Vagina (tissue), 2 donors: ENCODE measurements at places on chromosomes 5 and 9.

DNA sequence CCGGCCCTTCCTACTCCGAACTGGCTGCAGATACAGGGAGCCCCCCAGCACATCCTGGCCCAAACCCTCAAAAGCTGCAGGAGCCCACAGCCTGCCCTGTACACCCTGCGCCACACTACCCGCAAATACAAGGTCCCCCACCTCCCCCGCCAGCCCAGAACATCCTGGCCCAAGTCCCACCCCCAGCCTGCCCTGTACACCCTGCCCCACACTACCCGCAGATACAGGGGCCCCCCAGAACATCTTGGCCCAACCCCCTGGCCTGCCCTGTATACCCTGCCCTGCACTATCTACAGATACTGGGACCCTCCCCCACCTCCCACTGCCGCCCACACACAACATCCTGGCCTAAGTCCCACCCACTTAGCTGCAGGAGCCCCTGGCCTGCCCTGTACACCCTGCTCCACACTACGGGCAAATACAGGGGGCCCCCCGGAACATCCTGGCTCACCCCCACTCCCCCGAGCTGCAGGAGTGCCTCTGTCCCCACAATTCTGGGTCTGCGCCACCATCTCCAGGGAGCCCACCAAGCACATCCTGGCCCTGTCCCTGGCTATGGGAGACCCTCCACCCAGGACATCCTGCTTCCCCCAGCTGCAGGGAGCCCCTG is 8.3 kb downstream of the LPCAT1 start:
- DNase-seq = peak; percentile 58

- DNase-seq = no peak
Measured at GRCh38 chr5:138138949-138139780, at the start of gene NME5. Gene NME5 (minus strand): TSS chr5:138139428. CDS start chr5:138138780, 648 bp downstream.

DNA sequence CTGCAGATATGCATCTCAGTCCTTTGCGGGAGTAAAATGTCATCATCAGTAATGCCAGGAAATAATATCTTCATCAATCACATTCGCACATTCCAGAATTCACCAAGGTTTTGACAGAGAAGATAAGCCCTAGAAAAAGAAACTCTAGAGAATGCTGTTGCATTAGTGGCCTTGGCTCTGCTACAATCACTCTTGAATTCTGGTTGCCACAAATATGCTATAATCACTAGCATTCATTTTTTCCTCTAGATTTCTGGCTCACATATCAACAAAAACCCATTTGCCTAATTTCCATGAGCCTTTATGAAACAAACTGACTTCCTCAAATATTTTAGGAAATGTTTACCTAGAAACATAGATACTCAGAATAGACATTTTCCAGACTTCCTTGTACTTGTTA is 653.4 kb downstream of the ANXA1 start:
- no peak for DNase-seq

DNA sequence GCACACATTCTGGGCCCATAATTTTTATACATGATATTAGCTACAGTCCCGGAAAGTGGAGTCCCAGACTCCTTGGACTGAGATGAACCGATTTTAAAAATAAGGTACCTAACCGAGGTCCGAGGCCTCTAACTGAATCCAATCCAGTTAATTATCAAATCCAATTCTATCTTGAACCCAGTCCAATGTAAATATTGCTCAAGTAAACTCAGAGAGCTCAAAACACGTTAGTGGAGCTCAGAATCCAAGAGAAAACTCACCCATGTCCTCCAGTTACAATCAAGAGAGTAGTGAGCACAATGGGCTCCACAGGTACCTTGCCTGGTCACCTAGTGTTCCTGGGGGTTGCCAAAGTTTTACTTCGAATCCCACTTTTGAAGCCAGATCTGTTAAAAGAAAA is 37.9 kb upstream of the DIRAS2 start:
- no peak for DNase-seq

- no peak for DNase-seq
Measured at GRCh38 chr9:135736272-135736978, 34.4 kb downstream of the KCNT1 start.

- no peak for DNase-seq
Measured at GRCh38 chr9:112532427-112532826, 45.8 kb downstream of the KIAA1958 start.

DNA sequence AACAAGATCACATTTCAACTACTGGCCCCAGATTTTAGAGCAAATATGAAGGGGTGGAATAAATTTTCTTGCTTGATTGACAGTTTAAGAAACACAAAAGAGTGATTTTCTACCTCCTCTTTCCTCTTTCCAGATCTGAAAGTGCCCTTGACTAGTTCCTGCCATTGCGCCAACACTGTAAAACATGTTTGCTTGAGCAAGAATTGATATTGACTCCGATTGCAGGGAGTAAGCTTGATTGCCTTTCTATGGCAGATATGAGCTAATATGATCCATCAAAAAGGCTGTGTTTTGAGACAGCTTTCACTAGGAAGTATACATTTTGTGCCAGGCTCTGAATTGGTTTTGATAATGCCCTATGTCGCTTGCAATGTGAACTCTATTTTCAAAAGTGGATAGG is 508.8 kb downstream of the SEMA5A start:
- no peak for DNase-seq

DNA sequence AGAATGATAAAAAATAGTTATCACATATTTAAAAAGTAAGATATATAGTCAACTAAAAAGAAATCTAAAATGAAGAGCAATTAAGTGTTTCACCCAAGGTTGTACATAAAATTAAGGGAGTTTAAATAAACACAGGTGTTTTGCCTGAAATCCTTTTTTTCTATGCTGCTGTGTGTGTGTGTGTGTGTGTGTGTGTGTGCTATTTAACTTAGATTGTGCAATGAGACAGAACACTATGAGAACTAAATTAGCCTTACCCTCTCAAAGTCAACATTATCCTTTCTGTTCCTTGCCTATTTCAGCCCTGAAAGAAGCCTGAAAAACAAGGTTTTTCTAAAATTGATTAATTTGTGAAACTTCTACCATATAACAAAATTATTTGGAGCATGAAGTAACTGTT is 516.2 kb downstream of the ELAVL2 start:
- no peak for DNase-seq

DNA sequence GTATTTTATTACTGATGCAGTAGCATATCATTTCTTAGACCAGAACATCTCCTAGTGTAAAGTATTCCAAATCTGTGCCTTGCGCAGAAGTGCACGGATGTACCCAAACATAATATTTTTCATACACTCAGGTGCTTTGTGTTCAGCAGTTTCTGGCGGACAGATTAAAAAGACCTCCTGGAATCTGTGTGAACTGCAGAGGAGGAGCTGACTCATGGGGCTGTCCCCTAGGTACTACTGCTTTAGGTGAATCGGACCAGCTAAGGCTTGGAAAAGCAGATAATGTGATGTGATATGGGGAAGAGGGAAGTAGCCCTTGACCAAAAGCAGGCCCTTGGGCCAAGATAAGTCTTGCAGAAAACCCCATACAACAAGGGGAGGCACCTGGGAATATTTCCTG is 310.1 kb downstream of the PLK2 start:
- no peak for DNase-seq

DNA sequence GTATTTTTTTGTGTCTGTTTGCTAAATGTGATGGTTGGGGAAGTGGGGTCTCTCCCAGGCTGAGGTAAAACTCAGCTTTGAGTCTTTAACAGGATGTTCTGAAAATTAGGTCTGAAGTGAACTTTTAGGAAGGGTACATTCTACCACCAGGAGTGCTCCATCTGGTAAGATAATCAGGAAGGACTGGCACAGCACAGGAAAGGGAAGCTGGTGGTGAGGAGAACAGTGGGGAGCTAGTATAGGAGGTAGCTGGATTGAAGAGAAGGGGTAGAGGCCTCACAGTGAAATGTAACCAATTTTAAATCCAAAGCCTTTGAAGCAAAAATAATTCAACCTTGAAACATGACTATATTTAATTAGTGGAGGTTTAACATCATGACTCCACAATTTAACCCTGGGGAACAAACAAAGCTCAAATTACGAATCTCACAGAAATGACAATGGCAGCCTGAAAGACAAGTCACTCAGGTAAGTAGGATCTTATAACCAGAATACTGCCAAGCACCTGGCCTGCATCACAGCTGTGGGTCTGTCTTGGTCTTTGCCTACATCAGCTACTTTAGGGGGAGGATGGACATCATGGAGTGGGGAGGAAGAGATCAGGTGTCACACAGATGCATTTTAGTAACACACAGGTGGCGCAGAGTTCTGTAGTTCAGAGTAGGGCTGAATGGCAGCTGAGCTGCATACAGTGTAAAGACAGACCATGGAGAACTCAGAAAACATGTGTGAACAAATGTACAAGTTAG is 445.3 kb downstream of the DMRT2 start:
- DNase-seq = no peak

DNA sequence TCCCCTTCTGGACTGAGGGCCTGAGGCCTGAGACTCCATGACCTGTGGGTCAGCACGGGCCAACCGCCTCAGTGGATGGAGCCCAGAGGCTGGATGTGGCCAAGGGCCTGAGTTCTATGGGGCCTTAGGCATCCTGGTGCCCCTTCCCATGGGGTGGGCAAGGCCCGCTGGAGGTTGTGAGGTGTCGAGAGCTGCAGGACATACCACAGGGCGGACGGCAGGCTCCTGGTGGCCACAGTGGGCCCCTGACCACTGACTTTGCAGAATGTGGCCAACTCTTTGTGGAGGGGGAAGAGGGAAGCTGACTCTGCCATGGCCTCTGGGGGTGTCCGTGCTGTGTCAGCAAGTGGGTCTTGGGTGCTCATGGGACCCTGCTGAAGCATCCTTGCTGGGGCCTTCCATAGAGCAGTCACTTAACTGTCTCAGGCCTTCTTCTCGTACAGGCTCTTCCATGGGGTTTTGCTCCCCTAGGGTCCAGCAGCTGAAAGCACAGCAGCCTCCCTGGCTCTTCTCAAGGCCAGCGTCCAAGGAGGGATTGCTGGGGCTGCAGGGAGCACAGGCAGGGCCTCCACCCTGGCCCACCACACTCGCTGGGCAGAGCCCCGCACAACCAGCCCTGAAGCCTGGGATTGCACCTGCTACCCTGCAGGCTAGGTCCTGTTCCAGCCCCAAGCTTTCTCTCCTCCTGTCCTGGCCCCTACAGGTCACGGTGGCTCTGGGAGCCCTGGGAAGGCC is 21.6 kb upstream of the SLC9A3 start:
- DNase-seq = no peak

GRCh38 chr5:131671994-131672655 is 37.1 kb upstream of the RAPGEF6 start:
- no peak for DNase-seq

DNA sequence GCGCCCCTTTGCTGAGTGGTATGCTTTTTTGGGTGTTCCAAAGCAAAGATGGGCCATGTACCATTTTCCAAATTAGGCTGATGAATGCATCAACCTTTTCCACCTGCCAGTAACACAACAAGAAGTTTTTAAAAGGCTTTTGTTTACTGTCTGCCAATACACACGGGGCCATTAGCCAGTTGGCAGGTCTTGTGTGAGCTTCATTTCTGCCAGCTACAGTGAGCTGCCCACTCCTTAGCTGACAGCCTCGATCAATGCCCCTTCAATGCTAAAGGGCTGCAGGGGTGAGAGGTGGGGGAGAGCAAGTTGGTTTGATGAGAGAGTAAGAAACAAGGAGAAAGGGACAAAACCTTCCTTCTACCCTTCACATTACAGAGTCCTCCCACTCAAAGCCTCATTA is 128.7 kb downstream of the C5orf15 start:
- DNase-seq = no peak

- DNase-seq = no peak
Measured at GRCh38 chr5:69167493-69167855, 524 bp downstream of the CCNB1 start.

DNA sequence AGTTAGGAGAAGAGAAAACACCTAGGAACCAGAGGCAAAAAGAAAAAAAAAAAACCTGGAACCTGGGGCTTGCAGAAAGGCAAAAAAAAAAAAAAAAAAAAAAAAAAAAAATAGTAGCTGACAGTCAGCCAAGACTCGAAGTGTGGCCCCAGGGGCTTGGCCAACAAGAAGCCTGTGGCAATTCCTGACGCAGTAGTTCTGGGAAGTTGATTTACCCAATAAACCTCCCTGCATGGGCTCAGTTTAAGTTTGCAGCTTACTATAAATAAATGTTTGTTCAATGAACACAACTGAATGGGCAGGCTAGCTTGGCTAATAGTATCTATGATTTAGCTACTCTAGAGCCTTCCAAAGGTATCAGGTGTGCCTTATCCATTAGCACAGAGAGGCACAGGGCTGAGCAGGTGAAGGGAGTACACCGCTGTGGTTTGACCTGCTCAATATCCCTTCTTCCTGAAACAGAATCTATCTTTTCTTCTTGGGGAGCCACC is 21.3 kb upstream of the GLRX start:
- no peak for DNase-seq

- DNase-seq = no peak
Measured at GRCh38 chr5:64612344-64612961, 77.8 kb upstream of the SHISAL2B start.

- DNase-seq = no peak
Measured at GRCh38 chr5:165457859-165458481, 1952.6 kb downstream of the MAT2B start.

DNA sequence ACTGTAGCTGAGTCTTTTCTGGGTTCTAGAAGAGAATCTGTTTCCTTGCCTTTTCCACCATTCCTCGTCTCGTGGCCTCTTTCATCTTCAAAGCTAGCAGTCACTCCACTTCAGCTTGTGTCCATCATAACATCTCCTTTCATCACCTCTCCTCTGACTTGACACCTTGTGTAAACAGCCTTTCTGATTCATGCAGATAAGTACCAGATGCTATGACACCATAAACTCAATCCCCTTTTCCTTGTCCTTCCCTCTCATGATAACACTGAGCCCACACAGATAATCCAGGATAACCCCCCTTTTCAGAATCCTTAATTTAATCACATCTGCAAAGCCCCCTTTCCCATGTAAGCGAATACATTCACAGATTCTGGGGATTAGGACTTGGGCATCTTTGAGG is 95.5 kb downstream of the SNX24 start:
- no peak for DNase-seq

- DNase-seq = no peak
Measured at GRCh38 chr5:1505506-1506241, 18.1 kb downstream of the LPCAT1 start.

GRCh38 chr5:99004960-99005359 is 76.2 kb upstream of the CHD1 start:
- no peak for DNase-seq

- no peak for DNase-seq
Measured at GRCh38 chr9:124510650-124511425, 3.6 kb upstream of the NR5A1 start.

DNA sequence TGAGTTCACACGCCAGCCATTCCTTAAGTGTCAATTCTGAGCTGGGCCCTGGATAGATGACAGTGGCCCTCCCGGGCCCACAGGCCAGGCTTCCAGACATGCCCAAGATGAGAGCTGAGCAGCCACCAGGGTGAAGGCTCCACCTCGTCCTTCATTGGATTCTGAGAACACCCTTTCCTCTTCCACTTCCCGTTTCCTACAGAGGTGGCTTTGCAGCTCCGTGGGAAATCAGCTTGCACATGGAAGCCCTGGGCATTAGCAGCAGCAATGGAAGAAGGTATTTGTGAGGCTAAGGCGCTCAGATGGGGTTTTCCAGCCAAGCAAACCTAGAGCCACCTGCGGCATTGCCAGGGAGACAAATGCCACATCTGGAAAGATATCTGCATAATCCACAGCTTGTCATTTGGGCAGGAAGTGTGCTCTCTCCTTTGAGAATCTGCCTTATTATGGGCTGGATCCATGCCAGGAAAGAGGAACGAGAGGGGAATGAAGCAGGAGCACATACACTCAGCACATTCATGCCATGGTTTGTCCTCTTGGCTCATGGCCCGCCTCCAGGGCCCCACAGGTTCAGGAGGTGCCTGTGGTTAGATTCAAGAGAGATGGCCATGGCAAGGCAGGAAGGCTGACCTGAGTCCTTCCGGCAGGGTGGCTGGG is 34.1 kb downstream of the CFAP77 start:
- DNase-seq = no peak
